Cortex of kidney (tissue), 1 donor: ENCODE measurements at places on chromosomes 13 and 19.

GRCh38 chr19:39681416-39681815, 22.9 kb upstream of the LGALS14 start:
- DNase-seq, result no peak

GRCh38 chr13:95588721-95589120, 36.2 kb downstream of the CLDN10 start:
- DNase-seq, result no peak

DNA sequence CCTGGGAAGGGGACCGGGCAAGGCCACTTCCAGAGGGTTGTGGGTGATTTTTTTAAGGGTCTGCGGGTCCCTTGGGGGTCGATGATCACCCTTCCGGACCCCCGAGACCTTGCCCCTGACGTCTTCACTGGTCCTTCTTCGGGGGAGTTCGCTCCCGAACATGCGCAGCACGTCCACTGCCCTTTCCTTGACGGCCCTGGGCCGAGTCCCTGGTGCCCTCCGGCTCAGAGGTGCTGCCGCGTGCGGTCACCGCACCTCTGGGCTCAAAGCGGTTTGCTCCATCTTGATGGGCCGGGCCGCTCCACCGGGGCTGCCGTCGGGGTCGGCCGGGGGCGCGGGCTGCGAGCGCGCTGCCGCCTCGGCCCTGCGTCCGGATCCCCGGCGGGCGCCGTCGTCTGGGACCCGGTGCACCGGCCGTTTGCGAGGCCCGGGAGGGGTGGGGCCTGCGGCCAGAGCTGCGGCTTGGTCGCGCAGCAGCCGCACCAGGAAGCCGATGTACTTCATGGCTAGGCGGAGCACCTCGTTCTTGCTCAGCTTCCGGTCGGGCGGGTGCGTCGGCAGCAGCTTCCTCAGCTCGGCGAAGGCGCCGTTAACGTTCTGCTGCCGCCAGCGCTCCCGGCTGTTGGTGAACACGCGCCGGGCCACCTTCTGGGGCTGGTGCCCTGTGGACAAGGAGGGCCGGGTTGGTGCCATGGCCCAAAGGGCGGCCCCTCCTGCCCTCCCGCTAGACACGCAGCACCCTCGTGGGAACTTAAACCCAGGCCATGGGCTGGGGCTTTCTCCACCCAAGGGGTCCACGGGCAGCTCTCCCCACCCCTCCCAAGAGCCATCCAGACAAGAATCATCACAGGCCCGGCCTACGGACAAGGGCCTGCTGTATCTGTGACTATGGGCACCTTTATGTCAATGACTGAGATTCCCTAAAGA, 3.3 kb downstream of the LYL1 start:
- no peak for DNase-seq

DNA sequence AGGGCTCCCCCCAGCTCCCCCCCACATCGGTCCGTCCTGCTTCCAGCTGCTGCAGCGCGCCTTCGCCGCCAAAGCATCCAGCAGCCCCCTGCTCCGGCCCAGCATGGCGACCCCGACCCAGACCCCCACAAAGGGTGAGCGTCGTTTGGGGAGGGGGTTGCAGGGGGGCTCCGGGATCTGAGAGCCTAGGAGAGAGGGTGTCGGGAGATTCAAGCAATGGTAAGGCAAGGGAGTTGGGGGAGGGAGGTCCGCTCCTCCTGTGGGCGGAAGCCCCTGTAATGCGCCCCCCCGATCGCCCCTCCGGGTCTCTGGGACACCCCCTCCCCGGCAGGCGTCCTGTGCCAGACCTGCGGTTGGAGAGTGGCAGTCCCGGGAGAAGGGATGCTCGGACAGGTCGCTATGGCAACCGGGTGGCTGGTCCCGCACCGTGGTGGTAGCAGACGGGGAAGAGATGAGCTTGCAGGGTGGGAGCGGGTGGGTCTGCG, at the start of gene FXYD7:
FXYD7 (plus strand) TSS at position 25 of the 485 bp plus-strand sequence; CDS start at position 104, 79 bp downstream.
- no peak for DNase-seq

DNA sequence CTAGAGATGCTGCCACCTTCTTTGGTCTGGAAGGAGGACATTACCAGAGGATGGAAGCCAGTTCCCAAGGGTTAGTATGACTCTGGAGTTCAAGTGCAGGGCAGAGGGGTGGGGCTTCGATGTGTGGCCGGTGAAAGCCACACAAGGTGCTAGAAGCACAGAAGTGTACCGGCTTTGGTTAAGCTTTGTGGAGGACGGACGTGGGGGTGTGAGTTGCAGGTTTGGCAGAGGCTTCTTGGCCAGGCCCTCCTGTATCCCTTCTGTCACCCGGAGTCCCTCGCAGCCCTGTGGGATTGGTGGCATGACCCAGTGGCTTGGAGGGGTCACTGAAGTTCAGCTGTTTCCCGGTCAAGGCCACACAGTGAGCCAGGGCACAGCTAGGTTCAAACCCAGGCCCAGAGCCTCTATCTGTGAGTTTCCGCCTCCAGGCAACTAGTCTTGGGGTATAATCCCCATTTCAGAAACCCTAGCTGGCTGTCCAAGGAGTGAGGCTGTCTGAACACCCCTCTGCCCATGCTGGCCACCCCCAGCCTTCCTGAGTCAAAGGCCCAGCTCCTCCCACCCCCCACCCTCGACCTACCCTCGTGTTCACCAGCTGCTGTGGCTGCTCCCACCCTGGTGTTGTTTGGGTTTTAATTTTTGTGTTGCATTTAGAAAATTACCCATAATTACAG, 4.6 kb upstream of the SSBP4 start:
- DNase-seq, result no peak

DNA sequence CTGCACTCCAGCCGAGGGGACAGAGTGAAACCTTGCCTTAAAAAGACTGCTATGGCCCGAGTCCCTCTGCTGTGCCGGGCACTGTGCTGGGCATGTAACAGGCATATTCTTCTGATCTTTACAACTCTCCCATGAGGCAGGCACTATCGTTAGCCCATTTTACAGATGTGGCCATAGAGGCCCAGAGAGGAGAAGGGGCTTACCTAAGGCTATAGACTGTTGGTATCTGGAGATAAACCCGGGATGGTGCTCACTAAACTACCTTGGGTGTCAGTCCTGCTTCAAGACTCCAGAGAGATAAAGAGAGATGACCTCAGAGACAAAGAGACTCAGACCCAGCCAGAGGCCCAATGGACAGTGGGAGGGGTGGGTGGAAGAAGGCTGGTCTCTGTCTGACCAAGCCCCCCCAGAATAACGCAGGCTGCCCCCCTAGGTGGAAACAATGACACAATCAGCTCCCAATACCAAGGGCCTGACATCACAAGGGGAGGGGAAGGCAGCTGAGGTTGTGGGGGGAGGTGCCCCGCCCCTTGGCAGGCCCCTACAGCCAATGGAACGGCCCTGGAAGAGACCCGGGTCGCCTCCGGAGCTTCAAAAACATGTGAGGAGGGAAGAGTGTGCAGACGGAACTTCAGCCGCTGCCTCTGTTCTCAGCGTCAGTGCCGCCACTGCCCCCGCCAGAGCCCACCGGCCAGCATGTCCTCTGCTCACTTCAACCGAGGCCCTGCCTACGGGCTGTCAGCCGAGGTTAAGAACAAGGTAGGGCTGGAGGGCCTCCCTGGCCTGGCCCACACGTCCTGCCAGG, at the start of gene CNN1:
CNN1 (plus strand) TSS at position 620 of the 805 bp plus-strand sequence; CDS start at position 697, 77 bp downstream.
- no peak for DNase-seq

DNA sequence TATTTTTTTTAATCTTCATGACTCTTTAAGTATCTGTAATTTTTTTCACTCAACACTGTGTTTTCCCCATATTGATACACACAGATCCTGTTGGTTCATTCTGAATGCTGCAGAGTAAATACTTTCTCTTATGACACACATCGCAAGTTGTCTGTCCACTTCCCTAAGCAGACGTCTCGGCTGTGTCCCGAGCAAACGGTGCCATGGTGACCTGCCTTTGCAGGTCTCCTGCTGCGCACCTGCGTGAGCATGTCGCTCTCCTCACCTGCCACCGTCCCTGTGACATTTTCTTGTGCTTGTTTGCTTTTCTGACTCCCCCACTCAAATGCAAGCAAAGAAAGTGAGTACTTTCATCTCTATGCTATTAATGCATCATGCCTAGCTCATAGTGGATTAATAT, 57.8 kb downstream of the CCDC70 start:
- no peak for DNase-seq

GRCh38 chr19:12484011-12484370, 625 bp downstream of the ZNF709 start:
- no peak for DNase-seq

- DNase-seq, result no peak
Observed at GRCh38 chr19:13830741-13831536, 35.7 kb downstream of the ZSWIM4 start.

GRCh38 chr13:26985285-26985878, 186.2 kb downstream of the USP12 start:
- no peak for DNase-seq

DNA sequence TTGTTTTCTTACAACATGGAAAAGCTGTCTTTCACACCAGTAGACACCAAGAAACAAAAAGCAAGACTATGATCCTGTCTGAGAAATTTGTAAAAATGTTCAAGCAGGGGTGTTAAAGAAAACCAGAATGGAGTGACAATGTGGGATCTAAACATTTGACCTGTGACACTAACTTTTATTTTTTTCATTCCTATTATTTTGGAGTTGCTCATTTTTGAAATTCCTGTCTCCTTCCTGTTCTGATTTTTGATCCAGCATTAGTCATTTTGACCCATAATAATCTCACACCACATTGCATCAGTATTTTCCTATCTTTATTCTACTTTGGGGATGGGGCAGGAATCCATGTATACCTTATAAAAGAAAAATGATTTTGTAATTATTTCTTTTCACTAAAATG, 164.2 kb downstream of the DLEU7 start:
- DNase-seq, result no peak

- DNase-seq, result no peak
Observed at GRCh38 chr19:44623626-44624025, 10.3 kb downstream of the IGSF23 start.

GRCh38 chr19:30317403-30317802, 54.8 kb upstream of the ZNF536 start:
- no peak for DNase-seq

DNA sequence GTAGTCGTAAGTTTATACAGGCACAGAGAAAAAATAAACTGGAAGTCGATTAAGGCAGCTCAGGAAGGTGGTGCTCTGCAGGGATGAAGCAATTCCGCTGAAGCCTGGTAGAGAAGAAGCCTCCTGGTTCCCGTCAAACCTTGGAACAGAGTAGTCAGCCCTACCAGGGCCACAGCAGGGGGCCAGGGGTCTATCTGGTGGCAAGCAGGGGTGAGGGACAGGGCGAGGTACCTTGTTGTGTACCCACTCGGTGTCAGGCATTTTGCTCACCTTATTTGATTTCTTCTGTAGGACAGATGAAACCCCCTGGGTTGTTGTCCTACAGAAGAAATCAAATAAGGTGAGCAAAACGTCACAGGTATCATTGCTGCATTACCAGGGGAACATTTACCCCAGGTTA, 70.6 kb downstream of the C13orf42 start:
- no peak for DNase-seq

- no peak for DNase-seq
Observed at GRCh38 chr13:112213467-112214255, 146.7 kb downstream of the SOX1 start.

DNA sequence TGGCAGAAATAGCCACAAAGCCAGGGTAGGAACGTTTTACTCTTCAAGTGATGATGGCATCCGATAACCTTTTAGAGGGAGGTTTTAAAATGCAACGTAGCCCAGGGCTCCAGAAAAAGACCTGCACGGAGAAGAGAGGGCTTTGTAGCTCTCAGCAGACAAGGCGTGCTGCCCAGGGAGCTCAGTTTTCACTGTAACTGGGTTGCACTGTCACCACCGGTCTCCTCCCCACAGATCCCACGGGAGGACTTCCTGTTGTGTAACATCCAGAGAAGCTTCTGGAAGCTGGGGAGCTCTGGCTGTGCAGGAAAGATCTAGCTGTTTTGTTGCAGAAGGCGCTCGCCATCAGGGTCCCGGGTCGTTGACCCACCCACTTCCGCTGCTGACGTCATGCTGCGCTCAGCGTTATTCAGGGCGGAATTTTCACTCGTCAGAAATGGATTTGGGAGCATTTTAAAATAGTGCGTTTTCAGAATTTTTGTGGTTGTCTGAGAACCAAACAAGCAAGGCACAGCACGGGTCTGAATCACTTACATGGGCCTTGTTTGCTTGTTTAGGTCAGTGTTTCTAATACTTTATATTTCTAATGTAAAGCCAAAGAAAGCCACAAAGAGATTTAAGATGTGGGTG, 50.8 kb downstream of the ATP11A start:
- DNase-seq, result no peak

GRCh38 chr13:28495538-28496187, 735 bp upstream of the FLT1 start:
- no peak for DNase-seq

DNA sequence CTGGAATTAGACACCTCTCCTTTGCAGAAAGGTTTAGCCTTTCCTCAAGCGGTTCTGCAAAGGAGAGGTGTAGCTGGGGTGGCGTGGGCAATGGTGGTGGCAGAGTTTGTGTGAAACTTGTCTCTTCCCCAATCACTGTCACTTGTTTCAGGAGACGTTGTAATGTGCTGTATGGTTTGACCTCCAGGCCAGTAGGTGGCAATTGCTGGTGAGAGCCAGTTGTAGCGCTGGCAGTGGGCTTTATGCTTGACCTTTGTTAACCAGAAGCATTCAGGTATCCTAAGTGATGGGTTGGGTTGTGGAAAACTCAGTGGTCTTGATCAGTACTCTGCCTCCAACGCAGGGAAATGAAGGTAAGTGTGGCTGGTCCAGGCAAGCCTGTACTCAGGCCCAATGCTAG, 12.7 kb upstream of the LILRA5 start:
- no peak for DNase-seq

GRCh38 chr13:110815471-110816204, 99.2 kb downstream of the ANKRD10 start:
- no peak for DNase-seq
